NCI-H2081 treated with DMSO at 0.1 percent for 48 hours (cell line): ENCODE measurements at places on chromosomes 1 and 21.

GRCh38 chr1:224198572-224198971 lies 15.5 kb downstream of the DEGS1 start:
- DNase-seq, result no peak

DNA sequence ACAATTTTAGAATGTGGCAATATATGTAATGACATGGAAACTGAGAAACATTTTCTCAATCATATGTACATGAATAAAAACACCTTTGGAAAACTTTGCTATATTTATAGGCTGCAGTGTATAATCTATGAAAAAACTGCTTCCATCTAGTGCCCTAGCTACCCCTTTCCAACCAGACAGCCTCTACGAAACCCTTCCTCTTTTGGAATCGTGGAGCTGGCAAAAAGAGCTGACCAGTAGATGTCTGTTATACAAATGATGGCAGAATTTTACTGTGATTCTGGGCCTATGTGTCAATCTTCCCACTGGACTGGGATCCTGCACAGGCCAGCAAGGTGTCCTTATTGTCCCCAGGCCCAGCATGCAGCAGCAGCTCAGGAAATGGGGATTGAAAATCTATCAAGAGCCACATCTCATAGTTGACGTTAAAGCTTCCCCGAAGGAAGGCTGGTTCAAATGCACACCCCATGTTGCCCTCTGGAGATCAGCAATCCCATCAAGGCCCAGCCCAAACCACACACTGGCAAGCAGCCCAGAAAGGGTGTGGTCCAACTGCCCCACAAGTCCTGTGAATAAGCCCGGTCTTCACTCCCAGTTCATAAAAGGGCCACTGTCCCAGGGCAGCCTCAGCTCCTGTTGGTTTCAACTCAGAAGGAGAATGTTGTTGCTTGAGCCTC lies 8.8 kb upstream of the FAM20B start:
- DNase-seq, result no peak

GRCh38 chr21:32545948-32546441 lies 39.3 kb downstream of the TCP10L start:
- DNase-seq, result no peak

DNA sequence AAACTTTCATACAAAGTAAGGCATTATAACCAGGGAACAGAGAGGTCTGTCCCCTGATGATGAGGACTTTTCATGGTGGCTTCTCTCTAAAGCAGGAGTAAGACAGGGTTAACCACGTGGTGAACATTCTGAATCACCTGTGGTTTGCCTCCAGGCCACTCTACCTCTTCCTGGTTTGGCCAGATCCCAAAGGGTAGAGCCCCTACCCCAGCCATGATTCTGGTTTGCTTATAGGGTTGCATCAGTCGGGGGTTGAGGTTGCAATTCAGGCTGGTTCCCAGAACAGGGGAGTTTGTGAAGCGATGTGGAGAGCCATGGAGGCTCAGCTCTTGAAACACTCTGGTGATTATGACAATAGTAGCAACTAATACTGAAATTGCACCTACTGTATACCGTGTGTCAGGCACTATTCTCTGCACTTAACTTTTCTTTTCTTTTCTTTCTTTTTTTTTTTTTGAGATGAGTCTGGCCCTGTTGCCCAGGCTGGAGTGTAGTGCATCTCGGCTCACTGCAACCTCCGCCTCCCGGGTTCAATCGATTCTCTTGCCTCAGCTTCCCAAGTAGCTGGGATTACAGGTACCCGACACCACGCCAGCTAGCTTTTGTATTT lies 8.3 kb downstream of the CNR2 start:
- DNase-seq, result no peak

DNA sequence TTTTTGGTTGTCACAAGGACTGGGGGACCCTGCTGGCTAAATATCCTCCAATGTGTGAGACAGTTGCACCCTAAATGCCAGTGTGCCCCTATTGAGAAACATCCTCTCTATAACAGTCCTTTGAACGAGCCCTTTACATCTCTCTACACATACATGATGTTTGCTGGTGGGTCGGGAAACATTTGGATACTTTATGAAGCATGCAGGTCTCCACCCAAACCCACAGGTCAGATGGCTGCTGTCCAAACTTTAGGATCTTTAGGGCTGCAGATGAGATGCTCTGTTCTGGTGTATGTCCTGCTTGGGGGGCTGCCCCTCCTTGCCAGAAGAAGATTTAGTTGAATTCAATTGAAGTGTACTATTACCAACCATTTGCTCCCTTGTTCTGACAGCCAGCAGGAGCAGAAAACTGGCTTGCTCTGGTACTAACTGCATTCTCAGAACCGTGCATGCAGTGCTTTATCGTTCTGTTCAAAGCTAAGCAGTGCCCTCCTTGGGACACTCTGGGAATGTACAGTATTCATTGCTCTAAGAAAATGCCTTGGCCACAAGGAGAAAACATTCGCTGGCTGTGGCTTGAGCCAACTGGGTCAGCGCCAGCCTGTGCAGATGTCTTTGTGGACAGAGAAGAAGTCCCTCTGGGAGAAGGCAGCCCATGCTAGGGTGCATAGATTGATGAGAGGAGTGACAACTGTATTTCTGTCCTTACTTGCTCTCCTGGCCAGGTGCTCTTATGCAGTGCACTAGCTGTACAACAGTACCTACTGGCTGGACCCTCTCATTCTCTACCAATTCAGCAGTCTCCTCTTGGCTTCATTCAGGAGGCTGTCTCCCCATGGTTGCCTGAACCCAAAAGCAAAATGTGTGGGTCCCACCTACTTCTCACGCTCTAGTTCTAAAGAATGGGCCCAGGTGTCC lies 61.4 kb upstream of the DIRAS3 start:
- DNase-seq, result no peak

- DNase-seq, result no peak
These were observed 267.7 kb downstream of the AKT3 start for GRCh38 chr1:243582326-243582725.

GRCh38 chr1:160006312-160006940 lies 25.4 kb downstream of the PIGM start:
- peak; percentile 20 for DNase-seq

- DNase-seq, result no peak
These were observed 2.9 kb downstream of the EPHA8 start for GRCh38 chr1:22566161-22566560.

DNA sequence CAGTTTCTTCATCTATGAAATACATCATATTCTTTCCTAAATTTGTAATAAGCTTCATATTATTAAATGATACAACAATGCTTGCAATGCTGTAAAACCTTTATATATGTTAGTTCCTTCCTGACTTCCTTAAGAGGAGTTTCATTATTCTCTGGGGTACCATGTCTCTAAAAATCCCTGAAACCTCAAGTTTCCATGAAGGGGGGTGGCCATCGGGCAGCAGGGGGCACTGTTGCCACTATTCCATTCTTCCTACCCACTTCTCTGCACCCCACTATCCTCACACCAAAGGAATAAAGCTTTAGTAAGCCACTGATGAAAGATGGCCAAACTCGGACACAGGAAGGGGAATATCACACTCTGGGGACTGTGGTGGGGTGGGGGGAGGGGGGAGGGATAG lies 9.0 kb upstream of the DMRTB1 start:
- no peak for DNase-seq

DNA sequence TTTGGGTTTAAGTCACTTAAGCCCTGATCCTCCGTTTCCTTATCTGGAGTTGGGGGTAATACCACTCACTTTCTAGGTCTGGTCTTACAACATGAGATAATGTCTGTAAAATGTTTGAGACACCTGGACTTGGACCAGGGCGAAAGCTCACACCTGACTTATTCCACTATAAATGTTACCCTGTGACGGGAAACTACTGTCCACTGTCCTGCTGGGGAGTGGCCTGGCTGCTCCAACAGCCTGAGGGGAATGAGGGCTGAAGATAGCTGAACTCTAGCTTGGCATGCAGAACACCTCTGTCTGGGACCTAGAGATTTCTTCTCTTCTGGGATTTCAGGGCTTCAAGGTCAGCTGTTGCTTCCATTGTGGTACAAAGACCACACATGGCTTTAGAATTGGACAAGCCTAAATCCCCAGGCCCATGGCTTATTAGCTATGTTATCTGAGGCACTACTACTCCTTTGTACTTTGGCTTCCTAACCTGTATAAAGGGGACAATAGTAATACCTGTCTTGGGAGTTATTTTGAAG lies 9.5 kb upstream of the A3GALT2 start:
- DNase-seq, result no peak

- DNase-seq, result no peak
These were observed 548 bp downstream of the B3GALT5 start for GRCh38 chr21:39613041-39613934.

DNA sequence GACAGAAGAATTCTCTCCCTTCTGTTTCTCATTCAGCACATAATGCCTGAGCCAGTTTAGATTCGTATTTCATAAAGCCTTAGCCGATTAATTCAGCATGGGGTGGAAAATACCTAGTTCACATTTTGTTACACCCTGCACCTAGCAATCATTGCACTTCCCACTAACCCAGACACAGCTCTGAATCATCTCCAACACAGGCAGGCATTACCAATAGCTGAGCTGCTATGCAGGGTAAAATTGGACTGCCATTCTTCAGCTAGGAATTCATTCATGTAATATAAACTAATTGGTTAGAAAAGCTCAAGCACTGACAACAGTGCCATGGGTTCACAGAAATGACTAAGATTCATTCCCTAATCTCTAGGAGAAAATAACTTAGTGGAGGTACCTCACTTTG lies 26.9 kb upstream of the NKAIN1 start:
- DNase-seq, result no peak

- DNase-seq, result no peak
These were observed 258.7 kb upstream of the ADGRL4 start for GRCh38 chr1:79264975-79265818.

DNA sequence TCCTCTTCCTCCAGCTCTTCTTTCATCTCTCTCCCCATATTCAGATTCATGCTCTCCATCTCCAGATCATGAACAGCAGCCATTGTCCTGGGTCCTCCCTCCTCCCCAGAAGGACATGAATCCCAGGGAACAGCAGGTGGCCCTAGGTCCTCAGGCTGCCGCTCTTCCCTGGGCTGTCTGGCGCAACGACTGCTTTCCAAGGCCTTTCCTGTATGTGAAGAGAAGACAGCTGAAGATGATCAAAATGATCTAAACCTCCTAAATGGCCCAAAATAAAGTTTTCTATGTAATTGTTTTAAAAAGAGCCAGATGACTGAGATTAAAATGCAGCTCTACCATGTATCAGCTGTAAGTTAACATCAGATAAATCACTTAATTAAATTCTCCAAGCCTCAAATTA lies 22.5 kb downstream of the RHBDL2 start:
- DNase-seq, result no peak

DNA sequence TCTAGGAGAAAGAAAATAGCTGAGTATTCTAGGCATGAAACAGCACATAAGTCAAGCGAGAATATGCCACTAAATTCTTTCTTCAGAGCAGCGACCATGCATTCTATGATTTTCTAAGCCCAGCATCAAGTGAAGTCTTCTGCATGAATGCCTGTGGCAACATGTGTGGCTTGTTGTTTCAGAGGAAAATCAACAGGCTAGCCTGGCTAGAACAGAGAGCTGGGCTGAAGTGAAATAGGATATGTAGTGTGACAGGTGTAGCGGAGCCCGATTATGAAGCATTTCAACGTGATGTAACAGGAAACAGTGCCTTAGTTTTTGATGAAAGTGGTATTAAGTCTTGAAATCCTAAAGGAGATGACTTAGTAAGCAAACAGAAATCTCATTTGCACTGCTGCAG lies 7.0 kb downstream of the CSDE1 start:
- no peak for DNase-seq

DNA sequence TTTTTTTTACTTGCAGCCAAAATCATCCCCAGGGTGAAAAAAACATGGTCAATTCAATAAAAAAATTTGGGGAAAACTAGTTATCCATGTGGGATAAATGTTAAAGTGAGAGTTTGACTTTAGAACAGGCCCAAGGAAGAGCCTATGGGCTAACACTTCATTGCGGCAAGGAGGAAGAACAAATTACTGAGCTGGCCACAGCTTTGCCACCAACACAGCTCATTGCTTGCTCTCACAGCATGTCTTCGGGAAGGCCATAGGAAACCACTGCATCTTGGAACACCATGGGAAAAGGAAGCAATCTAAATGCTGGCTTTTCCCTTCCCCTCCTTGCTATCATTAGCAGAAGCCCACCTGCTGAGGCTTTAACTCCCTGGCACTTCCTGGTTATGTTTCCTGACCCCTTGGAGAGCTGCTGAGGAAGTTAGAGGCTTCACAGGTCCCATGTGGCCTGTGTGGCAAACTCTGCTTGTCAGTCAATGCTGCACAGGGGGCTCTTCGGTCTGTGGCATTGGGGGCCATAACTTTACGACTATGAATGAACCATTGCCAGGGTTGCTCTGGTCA lies 86.0 kb downstream of the SLC25A24 start:
- DNase-seq, result no peak

DNA sequence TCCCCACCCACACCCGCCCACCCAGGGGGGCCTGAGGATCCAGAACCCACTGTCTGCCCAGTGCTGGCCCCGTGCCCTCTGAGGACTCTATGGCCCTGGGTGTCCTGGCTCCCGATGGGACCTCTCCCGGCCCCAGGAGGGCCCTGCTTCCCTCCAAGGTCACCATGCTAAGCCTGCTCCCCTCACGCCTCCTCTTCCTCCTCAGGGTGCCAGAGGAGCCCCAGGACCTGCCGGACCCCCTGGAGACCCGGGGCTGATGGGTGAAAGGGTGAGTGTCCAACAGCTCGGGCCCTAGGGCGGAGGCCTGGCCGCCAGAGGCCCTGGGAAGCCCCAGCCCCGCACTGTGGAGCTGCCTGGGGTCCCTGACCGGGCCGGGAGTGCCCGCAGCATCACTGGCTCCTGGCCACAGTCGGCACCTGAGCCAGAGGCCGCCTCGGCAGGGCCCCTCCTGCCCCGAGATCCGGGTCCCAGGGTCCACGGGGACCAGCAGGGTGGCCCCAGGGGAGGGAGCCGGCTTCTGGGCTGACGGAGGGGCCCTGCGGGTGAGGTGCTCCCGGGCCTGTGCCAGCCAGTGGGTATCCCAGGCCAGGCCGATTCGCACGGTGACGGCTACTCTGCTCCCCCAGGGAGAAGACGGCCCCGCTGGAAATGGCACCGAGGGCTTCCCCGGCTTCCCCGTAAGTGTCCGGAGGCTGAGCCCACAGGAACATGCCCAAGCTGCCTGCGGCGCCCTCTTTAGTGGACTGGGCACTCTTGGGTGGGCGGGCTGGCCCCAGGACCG lies 16.1 kb downstream of the COL6A1 start:
- DNase-seq, result no peak

DNA sequence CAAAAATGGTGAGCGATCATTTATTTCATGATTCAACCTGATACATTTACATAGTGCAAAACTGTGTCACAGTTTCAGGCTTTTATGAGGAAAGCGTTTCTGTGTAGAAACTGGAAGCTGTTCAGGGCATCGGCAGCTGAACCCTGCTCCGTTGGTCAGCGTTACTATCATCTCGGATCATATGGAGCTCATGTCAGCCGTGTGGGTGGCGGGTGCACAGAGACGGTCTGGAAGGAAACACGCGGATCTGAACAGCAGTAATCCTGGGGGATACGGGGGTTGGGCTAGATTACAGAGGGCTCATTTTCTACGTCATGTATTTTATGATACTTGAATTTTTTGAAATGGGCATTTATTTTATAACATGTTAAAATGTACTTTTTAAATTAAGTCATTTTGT lies 15.1 kb downstream of the C1orf174 start:
- DNase-seq, result no peak
